ENCODE measurements at places on chromosomes 3 and 15.

DNA sequence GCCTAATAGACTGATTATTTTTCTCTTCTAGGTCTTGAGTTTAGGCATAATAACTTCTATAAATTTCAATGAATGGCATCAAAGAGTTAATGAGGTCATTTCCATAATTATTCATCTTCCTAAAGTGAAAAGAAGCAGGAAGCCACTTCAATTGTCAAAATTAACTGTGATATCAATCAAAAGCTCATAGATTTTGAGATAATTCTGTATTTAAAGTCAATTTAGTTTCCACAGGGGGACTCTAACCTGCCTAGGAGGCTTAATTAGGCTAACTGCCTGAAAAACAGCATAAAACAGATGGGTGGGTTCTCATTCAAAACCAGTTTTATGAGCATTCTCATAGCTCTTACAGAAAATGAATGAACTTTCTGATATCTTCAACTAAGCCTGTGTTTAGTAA is 177.8 kb downstream of the OTOL1 start:
- no peak for DNase-seq

GRCh38 chr3:13027154-13027553 is 46.1 kb downstream of the IQSEC1 start:
- DNase-seq: no peak

GRCh38 chr3:171234298-171235010 is 207.9 kb upstream of the SLC2A2 start:
- DNase-seq: no peak

DNA sequence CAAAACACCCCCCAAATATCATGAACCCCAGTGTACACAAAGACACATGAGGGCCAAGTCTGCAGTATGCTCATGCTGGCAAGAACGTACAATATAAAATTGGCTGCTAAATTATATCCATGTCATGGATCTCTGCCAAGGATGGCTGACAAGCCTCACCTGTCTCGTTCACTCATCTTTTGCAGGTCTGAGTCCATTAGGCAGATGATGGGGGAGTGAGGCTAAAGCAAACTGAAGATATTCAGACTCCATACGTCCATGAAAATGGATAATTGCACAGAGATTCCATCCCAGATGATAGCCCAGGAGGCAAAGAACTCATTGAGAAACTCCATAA is 122.3 kb upstream of the PTPRG start:
- no peak for DNase-seq

DNA sequence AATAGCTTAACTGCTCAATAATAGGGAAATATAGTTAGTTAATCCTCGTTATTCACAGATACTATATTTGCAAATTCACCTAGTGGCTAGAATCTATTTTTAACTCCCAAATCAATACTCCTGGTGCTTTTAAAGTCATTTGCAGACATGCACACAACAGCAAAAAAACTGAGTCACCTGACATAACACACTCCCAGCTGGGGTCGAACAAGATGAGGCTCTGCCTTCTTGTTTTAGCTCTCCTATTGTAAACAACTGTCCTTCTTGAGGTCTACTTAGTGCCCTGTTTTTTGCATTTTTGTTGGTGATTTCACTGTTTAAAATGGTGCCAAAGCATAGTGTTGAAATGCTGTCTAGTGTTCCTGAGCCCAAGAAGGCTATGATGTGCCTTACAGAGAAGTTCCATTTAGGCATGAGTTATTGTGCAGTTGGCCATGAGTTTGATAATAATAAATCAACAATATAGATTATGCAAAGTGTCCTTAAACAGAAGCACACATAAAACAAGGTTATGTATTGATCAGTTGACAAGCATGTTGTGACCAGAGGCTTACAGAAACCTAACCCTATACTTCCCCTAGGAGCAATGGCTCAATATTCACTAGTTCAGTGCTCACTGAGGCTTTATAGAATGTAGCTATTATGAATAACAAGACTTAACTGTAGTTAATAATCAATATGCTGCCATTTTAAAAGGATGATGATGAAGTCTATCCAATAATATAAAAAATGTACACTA is 18.6 kb downstream of the MAP3K13 start:
- no peak for DNase-seq

- DNase-seq: no peak
Observed at GRCh38 chr3:186826410-186826975, 16.0 kb upstream of the ADIPOQ start.

GRCh38 chr3:52093756-52094545 is 37.6 kb upstream of the DUSP7 start:
- no peak for DNase-seq

- no peak for DNase-seq
Observed at GRCh38 chr3:116000311-116000710, 377.0 kb downstream of the GAP43 start.
